SJSA1 (cell line): ENCODE measurements at places on chromosomes 13 and 19. TPM values are rescaled to one million over a fixed set of nuclear protein-coding genes. Genes with fewer than 3 reads are reported as not detected.
A peak's percentile ranks its signal among the peaks of the same experiment; 100 is the strongest.

ZNF878 gene
- 0.08 TPM in 1 of 2 replicates, not detected in the other for total RNA-seq

DNA sequence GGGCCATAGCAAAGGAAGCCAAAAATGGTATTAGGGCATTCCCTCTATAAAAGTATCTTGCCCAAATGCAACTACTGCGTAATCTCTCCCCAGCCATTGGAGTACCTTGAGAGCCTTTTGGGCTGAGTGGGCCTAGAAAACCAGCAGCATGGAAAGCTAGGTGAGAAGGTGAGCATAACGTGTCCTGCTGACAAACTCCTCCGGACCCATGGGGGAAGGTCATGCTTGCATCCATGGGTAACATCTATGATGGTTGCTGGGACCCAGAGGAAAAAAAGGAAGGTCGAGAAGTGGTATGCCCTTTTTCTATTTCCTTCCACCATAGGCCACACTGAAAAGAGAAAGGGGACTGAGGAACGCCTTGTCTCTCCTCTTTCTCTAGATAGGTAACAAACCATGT is 57.4 kb downstream of the ZNF728 start:
- H3K4me3 ChIP-seq: no peak overlapping the region
- H3K4me1 ChIP-seq: no peaks in the 10 kb centered on the region
- no peaks in the 10 kb centered on the region for H3K27me3 ChIP-seq
- no peak for DNase-seq

PRKCSH gene
- total RNA-seq: 91.2 and 110 TPM in 2 replicates

DNA sequence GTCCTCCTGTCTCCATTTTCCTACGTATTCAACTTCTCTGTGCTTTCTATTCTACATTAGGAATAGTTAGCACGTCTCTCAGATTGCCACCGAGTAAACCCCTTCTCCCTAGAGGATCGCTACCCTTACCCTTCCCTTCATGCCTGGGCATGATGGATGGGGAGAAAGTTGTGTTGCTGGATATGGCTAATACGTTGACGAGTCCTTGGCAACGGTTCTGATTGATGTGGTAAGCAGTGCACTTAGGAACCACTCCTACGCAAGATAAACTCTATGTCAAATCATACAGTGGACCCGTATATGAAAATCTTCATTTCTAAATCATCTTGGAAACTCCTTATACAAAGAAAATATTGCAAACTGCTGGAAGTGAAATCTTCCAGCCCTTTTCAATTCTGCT is 224.5 kb downstream of the EFNB2 start:
- H3K4me3 ChIP-seq: no peak overlapping the region
- no peak for DNase-seq
- no peaks in the 10 kb centered on the region for H3K4me1 ChIP-seq
- H3K36me3 ChIP-seq: no peaks in the 10 kb centered on the region
- no peaks in the 10 kb centered on the region for H3K27me3 ChIP-seq

DNA sequence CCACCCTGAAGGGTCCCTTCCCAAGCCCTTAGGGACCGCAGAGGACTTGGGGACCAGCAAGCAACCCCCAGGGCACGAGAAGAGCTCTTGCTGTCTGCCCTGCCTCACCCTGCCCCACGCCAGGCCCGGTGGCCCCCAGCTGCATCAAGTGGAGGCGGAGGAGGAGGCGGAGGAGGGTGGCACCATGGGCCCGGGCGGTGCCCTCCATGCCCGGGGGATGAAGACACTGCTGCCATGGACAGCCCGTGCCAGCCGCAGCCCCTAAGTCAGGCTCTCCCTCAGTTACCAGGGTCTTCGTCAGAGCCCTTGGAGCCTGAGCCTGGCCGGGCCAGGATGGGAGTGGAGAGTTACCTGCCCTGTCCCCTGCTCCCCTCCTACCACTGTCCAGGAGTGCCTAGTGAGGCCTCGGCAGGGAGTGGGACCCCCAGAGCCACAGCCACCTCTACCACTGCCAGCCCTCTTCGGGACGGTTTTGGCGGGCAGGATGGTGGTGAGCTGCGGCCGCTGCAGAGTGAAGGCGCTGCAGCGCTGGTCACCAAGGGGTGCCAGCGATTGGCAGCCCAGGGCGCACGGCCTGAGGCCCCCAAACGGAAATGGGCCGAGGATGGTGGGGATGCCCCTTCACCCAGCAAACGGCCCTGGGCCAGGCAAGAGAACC is 1.5 kb downstream of the EGLN2 start:
- H3K36me3 ChIP-seq: peaks cover 55% of the 10 kb centered on the region
- H3K27ac ChIP-seq: no peak overlapping the region
- peaks cover 26% of the 10 kb centered on the region for H3K4me1 ChIP-seq
- H3K4me3 ChIP-seq: peak overlapping the region; percentile 85
- H3K27me3 ChIP-seq: no peaks in the 10 kb centered on the region

GRCh38 chr13:54185785-54186184 is 1157.2 kb downstream of the OLFM4 start:
- H3K4me3 ChIP-seq: no peak overlapping the region
- DNase-seq: no peak
- H3K27ac ChIP-seq: no peak overlapping the region
- no peaks in the 10 kb centered on the region for H3K4me1 ChIP-seq
- no peaks in the 10 kb centered on the region for H3K36me3 ChIP-seq
- no peaks in the 10 kb centered on the region for H3K27me3 ChIP-seq

ZNF471 gene
- 0.03 TPM in 1 of 2 replicates, not detected in the other for total RNA-seq

ADGRE1 gene
- total RNA-seq: 0.16 TPM in 1 of 2 replicates, not detected in the other

RASGRP4 gene
- total RNA-seq: not detected in 2 replicates

DNA sequence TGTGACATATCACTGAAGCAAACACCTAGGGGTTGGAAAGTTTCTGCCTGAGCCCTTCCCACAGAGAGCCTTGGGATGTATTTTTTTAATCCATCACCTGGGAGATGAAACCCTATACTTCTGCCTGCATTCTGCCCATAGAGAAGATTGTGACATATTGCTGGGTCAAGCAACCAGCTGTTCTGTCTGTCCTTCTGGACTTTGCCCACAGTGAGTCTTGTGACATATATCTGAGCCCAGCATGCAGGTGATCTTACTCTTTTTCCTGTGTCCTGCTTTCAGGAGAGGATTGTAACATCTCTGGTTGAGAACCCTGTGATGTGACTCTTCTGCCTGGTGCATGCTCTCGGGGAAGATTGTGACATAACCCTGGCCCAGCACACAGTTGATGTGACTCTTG is 24.9 kb upstream of the ZNF681 start:
- no peaks in the 10 kb centered on the region for H3K4me1 ChIP-seq
- no peak for DNase-seq
- no peak overlapping the region for H3K4me3 ChIP-seq
- H3K36me3 ChIP-seq: 0 out of 2 replicates have a peak, but pooled peaks cover 4% of the 10 kb centered on the region
- H3K27ac ChIP-seq: no peak overlapping the region
- no peaks in the 10 kb centered on the region for H3K27me3 ChIP-seq

OVOL3 gene
- not detected in 2 replicates for total RNA-seq

DNA sequence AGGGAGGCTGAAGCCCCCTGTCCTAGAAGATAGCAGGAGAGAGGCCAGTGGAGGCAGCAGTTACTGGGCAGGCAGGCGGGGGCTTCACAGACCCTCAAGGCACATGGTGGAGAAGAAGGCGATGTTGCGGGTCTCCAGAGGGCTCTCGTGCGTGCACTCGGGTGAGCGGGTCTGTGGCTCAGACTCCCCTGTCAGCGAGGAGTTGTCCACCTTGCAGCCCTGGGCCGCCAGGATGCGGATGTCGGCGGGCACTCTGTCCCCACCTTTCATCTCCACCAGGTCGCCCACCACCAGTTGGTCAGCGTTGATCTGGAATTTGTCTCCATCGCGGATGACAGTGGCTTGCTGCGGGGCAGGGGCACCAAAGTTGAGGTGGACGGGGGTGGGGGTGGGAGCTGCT is 3.2 kb downstream of the ATP4A start:
- no peaks in the 10 kb centered on the region for H3K36me3 ChIP-seq
- peaks cover 10% of the 10 kb centered on the region; the same call in 1 of the 2 replicates for H3K27me3 ChIP-seq
- no peak for DNase-seq
- no peak overlapping the region for H3K27ac ChIP-seq
- no peak overlapping the region for H3K4me3 ChIP-seq

FSD1 gene
- total RNA-seq: 4.5 and 6.9 TPM in 2 replicates

HSPB6 gene
- total RNA-seq: not detected in 2 replicates

DNA sequence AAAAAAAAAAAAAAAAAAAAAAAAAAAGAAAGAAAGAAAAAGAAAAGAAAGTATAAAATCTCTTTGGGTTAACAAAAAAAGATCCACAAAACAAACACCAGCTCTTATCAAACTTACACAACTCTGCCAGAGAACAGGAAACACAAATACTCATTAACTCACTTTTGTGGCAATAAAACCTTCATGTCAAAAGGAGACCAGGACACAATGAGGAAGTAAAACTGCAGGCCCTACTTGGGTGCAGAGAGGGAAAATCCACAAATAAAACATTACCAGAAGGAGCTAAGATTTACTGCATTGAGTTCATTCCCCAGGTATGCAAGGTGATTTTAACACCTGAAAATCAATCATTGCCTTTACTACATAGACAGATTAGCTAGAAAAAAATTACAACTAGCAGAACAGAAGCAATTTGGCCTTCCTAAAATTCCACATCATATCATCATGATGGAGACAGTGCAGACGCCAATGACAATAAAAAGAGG is 9.6 kb upstream of the CEACAM5 start:
- no peak overlapping the region for H3K27ac ChIP-seq
- no peak overlapping the region for H3K4me3 ChIP-seq
- no peaks in the 10 kb centered on the region for H3K36me3 ChIP-seq

DNA sequence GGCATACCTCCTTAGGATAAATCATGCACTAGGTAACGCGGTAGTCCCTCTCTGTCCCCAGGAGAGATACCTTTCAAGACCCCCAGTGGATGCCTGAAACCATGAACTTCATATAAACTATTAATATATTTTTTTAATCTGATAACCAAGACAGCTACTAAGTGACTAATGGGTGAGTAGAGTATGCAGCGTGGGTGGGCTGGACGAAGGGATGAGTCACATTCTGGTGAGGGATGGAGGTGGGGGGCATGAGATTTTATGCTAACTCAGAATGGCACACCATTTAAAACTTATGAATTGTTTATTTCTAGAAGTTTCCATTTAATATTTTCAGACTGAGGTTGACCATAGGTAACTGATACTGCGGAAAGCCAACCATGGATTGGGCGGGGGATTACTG is 46.2 kb downstream of the CDK8 start:
- H3K4me1 ChIP-seq: peaks cover 28% of the 10 kb centered on the region
- H3K4me3 ChIP-seq: no peak overlapping the region
- DNase-seq: peak; percentile 75
- no peaks in the 10 kb centered on the region for H3K27me3 ChIP-seq

DNA sequence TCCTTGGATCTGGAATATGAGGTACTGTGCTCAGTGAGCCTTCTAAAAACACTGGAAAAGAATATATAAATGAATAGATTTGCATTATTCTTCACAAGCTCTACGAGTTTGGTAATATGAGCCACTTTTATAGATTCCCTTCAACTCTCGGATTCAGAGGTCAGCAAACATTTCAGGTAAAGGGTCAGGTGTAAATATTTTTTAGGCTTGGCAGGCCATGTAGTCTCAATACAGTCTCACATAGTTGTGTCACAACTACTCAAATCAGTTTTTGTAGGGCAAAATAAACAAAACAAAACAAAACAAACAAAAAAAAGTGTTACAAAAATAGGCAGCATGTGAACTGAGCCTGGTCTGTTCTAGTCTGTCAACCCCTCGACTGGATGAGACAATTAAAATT is 57.4 kb downstream of the PSPC1 start:
- peaks cover 57% of the 10 kb centered on the region for H3K36me3 ChIP-seq
- peaks cover 7% of the 10 kb centered on the region for H3K4me1 ChIP-seq
- no peaks in the 10 kb centered on the region for H3K27me3 ChIP-seq
- DNase-seq: no peak
- H3K27ac ChIP-seq: no peak overlapping the region

SIGLECL1 gene
- not detected in 2 replicates for total RNA-seq

GFY gene
- not detected in 2 replicates for total RNA-seq

DNA sequence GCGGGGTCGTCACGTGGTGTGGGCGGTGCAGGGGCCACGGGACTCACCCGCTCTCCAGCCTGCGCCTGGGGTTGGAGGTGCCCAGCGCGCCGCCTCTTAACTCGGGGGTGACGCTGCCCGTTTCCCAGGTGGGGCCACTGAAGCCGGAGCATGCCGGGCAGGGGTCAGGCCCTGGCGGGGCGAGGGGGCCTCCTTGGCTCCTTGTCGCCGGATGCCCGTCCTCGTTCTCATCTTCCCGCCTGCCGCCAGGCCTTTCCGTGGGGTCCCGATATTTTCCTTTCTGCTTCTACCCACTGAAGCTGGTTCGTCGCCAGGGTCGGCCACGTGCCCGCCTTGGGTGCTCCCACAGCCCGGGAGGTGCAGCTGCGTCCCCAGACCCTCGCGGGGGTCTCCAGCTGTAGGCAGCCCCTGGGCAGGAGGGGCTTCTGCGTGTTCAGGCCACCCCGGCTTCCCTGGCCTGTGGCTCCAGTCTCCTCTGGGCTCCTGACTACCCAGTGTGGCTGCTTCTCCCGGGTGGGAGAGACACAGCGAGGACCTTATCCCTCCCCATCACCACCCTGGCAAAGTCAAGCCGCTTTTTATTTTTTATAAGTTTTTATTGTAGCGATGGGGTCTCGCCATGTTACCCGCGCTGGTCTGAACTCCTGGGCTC is 772 bp downstream of the FAM174C start:
- H3K36me3 ChIP-seq: peaks cover 78% of the 10 kb centered on the region
- peak overlapping the region; percentile 94 for H3K27ac ChIP-seq
- H3K4me1 ChIP-seq: peaks cover 27% of the 10 kb centered on the region
- peak overlapping the region; percentile 90 for H3K4me3 ChIP-seq

DNA sequence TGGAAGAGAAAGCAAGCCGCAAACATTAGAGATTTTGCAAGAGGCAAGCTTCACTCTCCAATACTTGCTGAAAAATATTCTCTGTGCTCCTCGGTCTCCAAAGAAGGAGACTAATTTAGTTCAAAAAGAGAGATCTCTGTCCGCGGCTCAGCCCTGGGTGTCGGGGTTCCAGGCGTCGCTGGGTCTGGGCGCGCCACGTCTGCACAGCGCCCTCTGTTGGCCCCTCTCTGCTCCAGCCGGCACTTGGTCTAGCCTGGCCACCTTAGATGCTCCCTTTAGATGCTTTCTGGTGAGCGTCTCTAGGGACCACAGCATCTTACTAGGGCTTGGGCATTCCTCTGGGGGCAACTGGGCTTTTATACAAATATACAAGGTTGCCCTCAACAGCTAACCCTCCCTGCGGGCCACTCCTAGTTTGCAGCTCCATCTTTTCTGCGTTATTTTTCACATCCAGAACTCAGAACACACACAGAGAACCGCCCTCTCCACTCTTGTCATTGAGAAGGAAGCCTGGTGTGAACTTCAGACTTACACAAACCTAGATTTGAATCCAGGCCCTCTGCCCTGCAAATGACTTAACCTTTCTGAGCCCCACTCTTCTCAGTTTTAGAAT is 78.3 kb downstream of the CYSLTR2 start:
- H3K27ac ChIP-seq: no peak overlapping the region
- no peak for DNase-seq
- H3K36me3 ChIP-seq: no peaks in the 10 kb centered on the region
- no peaks in the 10 kb centered on the region for H3K4me1 ChIP-seq
- H3K27me3 ChIP-seq: no peaks in the 10 kb centered on the region

- peaks cover 27% of the 10 kb centered on the region for H3K4me1 ChIP-seq
- H3K27ac ChIP-seq: no peak overlapping the region
- H3K4me3 ChIP-seq: no peak overlapping the region
- H3K36me3 ChIP-seq: no peaks in the 10 kb centered on the region
- no peaks in the 10 kb centered on the region for H3K27me3 ChIP-seq
- DNase-seq: no peak
Measured at GRCh38 chr13:32209652-32210051, 105.5 kb downstream of the ZAR1L start.

KLK11 gene
- total RNA-seq: not detected in 2 replicates

VN1R2 gene
- total RNA-seq: not detected in 2 replicates
